ENCODE measurements at places on chromosomes 4 and X.

GRCh38 chrX:132563976-132564375 lies 75.1 kb upstream of the MBNL3 start:
- H3K27ac ChIP-seq = no peak overlapping the region
- no peaks in the 10 kb centered on the region for H3K36me3 ChIP-seq
- H3K4me3 ChIP-seq = no peak overlapping the region
- no peaks in the 10 kb centered on the region for H3K4me1 ChIP-seq

GRCh38 chrX:135985973-135986310 lies 707 bp downstream of the SLC9A6 start:
- H3K36me3 ChIP-seq = peaks cover 2% of the 10 kb centered on the region
- peak overlapping the region; percentile 73 for H3K27ac ChIP-seq
- peaks cover 58% of the 10 kb centered on the region for H3K4me1 ChIP-seq
- peak overlapping the region; percentile 89 for H3K4me3 ChIP-seq
- H3K27me3 ChIP-seq = no peaks in the 10 kb centered on the region

DNA sequence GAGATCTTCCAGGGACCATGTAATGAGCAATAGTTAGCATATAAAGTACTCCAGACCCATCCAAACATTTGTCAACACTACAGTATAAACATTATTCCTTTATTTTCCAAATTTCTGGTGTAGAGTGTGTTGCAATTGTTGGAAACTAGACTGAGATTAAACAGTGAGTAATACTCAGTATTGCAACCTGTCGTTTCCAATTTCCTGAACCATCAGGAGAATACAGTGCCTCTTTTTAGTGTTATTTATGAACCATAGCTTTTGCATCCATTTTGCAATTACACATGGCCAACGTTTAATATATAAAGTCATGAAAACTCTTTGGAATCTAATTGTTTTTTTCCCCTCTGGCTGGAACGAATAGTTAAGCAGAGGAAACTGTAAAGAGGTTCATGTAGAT lies 58.3 kb upstream of the DHRSX start:
- peaks cover 38% of the 10 kb centered on the region for H3K27me3 ChIP-seq
- no peaks in the 10 kb centered on the region for H3K36me3 ChIP-seq
- no peak overlapping the region for H3K4me3 ChIP-seq
- H3K27ac ChIP-seq = no peak overlapping the region
- DNase-seq = no peak

DNA sequence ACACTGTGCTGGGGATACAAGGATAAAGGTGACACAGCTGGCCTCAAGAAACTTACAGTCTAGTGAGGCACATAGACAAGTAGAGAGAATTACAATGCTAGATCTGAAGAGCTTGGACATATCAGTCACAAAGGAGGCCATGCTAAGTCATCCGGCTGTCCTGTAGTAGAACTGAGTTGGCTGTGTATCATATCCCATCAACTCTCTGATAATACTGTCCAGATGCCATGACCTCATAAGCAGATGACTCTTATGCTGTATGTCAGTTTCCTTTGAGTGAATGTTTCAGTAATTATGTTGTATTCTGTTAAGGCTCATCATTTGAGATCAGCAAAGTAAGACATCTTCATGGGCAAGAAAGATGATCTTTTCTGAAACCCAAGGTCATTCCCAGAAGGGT lies 442.9 kb downstream of the MID1IP1 start:
- H3K27ac ChIP-seq = no peak overlapping the region
- H3K4me1 ChIP-seq = peaks cover 4% of the 10 kb centered on the region

DNA sequence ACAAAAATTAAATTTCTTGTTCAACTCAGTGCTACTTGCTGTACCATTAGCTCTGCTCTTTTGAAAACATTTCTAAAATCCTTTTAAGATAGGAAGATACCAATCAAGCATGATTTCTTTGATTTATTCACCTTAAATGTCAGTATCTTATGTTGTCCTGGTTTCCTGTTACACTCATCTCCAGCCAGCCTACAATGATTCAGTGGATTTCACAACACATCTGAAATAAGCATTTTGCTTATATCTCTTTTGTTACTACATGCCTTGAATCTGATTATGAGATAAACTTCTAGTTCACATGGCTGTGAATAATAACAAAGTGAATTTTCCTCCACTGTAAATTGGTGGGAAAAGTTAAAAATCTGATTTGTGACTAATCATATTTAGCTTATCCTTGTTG lies 112.5 kb upstream of the BMP3 start:
- no peaks in the 10 kb centered on the region for H3K27me3 ChIP-seq
- H3K27ac ChIP-seq = no peak overlapping the region
- no peak for DNase-seq
- H3K4me3 ChIP-seq = no peak overlapping the region

- H3K36me3 ChIP-seq = no peaks in the 10 kb centered on the region
- no peak for DNase-seq
- no peaks in the 10 kb centered on the region for H3K4me1 ChIP-seq
- no peaks in the 10 kb centered on the region for H3K27me3 ChIP-seq
Measured at GRCh38 chr4:3449574-3450534, 8.1 kb downstream of the HGFAC start.

- H3K4me1 ChIP-seq = no peaks in the 10 kb centered on the region
- no peaks in the 10 kb centered on the region for H3K27me3 ChIP-seq
- no peak overlapping the region for H3K27ac ChIP-seq
- no peak overlapping the region for H3K4me3 ChIP-seq
Measured at GRCh38 chr4:138401334-138401733, 159.2 kb upstream of the SLC7A11 start.

DNA sequence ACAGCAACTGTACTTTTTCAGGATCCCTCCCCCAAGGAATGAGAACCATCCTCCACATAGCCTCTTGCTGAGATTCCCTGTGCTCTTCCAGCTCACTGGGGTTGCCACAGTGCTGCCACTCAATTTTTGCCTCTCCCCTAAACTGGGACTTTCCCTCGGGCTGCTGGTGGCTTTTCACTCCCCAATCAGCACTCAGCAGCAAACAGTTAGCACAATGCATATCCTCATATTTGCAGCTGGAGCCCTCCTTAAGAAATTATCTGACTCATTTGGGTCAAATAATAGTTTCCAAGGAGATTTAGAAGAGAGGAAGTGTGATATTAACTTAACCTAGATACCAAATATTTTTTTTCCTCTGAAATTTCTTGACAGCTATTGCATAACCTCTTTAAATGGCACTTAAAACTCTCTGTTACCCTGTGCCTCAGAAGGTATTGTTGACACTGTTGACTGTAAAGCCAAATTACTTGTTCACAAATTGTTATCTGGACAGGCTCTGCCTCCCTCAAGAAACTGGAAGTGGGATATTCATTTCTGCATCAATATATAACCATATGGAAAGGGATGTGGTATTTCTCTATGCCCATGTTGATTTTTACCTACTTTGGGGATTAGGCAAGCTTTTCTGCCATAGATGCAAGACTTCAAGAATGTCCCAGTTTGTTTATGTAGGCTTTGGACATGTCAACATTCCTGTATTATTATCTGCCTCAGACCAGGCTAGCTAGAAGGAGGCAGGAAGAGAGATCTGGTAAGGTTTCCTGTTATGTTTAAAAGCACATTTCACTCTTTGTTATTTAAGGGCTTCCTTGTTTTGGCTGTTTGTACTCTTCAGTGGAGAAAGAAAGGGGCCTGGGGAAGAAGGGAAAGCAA lies 58.0 kb downstream of the SEPTIN11 start:
- H3K4me3 ChIP-seq = no peak overlapping the region
- DNase-seq = peak; percentile 51
- H3K36me3 ChIP-seq = peaks cover 19% of the 10 kb centered on the region
- H3K4me1 ChIP-seq = peaks cover 55% of the 10 kb centered on the region
- H3K27ac ChIP-seq = no peak overlapping the region

GRCh38 chr4:99872570-99872969 lies 21.7 kb downstream of the LAMTOR3 start:
- no peak overlapping the region for H3K4me3 ChIP-seq
- peaks cover 18% of the 10 kb centered on the region for H3K36me3 ChIP-seq
- H3K27ac ChIP-seq = no peak overlapping the region
- DNase-seq = no peak

- peaks cover 4% of the 10 kb centered on the region for H3K36me3 ChIP-seq
- H3K4me1 ChIP-seq = peaks cover 9% of the 10 kb centered on the region
- DNase-seq = no peak
- no peaks in the 10 kb centered on the region for H3K27me3 ChIP-seq
- no peak overlapping the region for H3K27ac ChIP-seq
- no peak overlapping the region for H3K4me3 ChIP-seq
Measured at GRCh38 chrX:108091878-108092291, 307 bp downstream of the ATG4A start.

DNA sequence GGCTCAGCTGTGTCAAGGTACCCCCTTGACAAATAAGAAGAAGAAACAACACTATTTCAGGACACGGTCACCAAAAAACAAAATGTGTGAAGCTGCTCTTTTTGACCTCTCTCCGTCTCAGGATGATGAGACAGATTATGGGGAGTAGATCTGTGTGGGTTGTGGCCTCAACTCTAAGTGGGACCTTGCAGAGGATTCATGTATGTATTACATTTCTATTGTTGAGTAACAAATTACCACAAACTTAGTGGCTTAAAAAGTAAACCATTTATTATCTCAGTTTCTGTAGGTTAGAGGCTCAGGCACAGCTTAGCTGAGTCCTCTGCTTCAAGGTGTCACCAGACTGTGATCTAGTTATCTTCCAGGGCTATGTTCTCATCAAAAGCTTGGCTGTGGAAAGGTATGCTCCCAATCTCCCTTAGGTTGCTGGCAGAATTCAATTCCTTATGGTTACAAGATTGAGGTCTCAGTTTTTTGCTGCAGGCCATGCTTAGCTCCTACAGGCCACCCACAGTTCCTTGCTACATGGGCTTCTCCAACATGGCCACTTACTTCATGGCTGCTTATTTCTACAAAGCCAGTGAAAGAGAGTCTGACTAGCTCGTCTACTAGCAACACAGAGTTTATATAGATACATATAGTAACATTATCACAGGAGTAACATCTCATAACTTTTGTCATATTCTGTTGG lies 28.1 kb downstream of the DGKK start:
- no peak for DNase-seq
- H3K27ac ChIP-seq = no peak overlapping the region
- peaks cover 4% of the 10 kb centered on the region for H3K27me3 ChIP-seq
- H3K4me1 ChIP-seq = no peaks in the 10 kb centered on the region

DNA sequence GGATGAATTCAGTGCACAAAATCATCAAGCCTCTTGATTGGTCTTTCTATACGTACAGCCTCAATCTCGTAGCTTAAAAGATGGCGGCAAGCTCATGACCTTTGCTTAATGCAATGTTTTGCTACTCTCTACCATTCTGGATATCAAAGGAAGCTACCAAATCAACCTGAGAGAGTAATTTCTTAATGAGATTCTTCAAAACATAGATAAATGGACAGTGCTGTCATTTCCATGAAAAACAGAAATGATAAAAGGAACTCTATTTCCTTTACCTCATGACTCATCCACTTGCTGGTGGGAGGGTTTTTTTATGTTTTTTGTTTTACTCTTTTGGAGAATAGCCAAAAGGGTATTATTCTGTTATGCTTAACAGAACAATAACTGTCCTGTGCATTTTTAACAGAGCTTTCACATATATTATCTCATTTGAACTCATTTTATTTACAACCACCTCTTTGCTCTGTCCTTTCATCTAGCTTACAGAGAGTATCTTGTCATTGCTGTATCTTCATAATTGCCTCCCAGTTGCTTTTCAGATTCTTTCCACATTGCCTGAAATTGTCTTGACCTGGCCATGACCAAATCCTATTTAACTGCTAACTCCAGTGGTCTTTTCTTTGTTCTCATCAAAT lies 138.6 kb upstream of the GPR101 start:
- no peak overlapping the region for H3K4me3 ChIP-seq
- H3K27me3 ChIP-seq = peaks cover under 1% of the 10 kb centered on the region

GRCh38 chr4:80161413-80162058 lies 35.8 kb upstream of the PRDM8 start:
- H3K27me3 ChIP-seq = no peaks in the 10 kb centered on the region
- no peak overlapping the region for H3K4me3 ChIP-seq
- H3K4me1 ChIP-seq = no peaks in the 10 kb centered on the region

- H3K4me1 ChIP-seq = no peaks in the 10 kb centered on the region
- H3K27me3 ChIP-seq = peaks cover 3% of the 10 kb centered on the region
- no peaks in the 10 kb centered on the region for H3K36me3 ChIP-seq
Measured at GRCh38 chr4:78210694-78211410, 153.7 kb downstream of the FRAS1 start.

- H3K27ac ChIP-seq = no peak overlapping the region
- H3K4me1 ChIP-seq = no peaks in the 10 kb centered on the region
- H3K36me3 ChIP-seq = no peaks in the 10 kb centered on the region
Measured at GRCh38 chr4:185886832-185887524, 75.0 kb upstream of the SORBS2 start.

DNA sequence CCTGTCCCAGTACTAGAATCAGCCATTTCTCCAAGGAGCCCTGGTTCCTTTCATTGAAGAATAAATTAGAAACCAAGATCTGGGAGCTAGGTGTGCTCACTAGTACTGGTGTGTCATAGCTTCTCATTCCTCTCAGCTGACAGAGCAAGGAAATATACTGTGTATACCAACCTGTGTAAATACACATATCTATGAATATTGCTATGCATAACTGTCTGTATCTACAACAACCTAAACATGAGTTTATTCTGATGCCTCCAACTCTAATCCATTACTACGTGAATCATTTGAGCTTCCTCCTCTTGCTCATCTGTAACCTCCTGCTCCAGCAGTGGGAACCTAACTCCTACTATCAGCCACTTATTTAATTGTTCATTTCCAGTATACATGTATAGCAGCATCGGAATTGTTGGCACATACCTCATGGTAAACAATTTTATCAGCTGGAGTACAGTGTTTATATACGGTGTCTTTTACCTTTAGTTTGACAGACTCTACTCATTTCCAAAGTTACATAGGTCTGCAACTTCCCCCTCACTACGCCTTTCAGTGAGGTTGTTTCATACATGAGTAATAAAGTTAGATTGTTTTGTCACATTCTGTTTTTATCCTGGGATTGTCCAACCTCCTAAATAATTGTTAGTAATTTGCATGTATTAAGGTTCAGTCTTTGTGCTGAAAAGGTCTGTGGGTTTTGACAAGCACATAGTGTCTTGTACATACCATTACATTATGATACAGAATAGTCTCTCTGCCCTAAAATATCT lies 7.1 kb upstream of the SCRG1 start:
- H3K27ac ChIP-seq = no peak overlapping the region
- no peak for DNase-seq
- H3K4me1 ChIP-seq = peaks cover 11% of the 10 kb centered on the region
- H3K36me3 ChIP-seq = peaks cover 7% of the 10 kb centered on the region

GRCh38 chr4:164381859-164382258 lies 372.1 kb upstream of the SMIM31 start:
- no peaks in the 10 kb centered on the region for H3K36me3 ChIP-seq
- H3K4me3 ChIP-seq = no peak overlapping the region
- H3K27me3 ChIP-seq = peaks cover 34% of the 10 kb centered on the region
- no peak for DNase-seq
- H3K4me1 ChIP-seq = no peaks in the 10 kb centered on the region
- no peak overlapping the region for H3K27ac ChIP-seq

DNA sequence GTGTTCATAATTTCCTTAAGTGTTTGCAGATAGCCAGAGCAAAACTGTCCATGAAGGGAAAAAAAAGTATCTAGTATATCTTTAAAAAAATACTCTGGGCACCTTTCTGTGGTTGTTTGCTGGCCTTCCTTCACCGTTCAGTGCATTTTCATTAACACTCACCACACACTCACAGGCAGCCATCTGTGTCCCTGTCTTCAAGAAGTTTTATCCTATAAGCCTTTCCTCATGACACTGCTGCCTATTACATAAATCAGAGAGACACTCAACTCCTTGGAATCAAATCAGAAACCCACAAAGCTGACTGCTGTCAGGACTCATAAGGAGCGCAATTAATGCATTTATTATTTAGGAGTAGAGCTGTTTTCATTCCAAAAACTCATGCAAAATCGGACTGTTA lies 1720.2 kb downstream of the PCDH7 start:
- H3K27ac ChIP-seq = no peak overlapping the region
- no peak for DNase-seq
- no peaks in the 10 kb centered on the region for H3K4me1 ChIP-seq
- no peak overlapping the region for H3K4me3 ChIP-seq
- H3K27me3 ChIP-seq = no peaks in the 10 kb centered on the region

- no peaks in the 10 kb centered on the region for H3K27me3 ChIP-seq
- no peak overlapping the region for H3K27ac ChIP-seq
- no peaks in the 10 kb centered on the region for H3K4me1 ChIP-seq
- no peak overlapping the region for H3K4me3 ChIP-seq
Measured at GRCh38 chrX:25175171-25175570, 159.4 kb upstream of the ARX start.
